ENCODE measurements at places on chromosomes 16 and 17. TPM values are rescaled to one million over a fixed set of nuclear protein-coding genes. Genes with fewer than 3 reads are reported as not detected.

The HOXB13 gene
- not detected for total RNA-seq

The TMC6 gene
- total RNA-seq = 1.0 TPM

The GID4 gene
- 12.6 TPM for total RNA-seq

The ANKRD13B gene
- 7.0 TPM for total RNA-seq

The CDH13 gene
- total RNA-seq = 11.6 TPM

The BOLA2 gene
- total RNA-seq = 13.9 TPM

The TEKT5 gene
- not detected for total RNA-seq

The ZNF785 gene
- 8.3 TPM for total RNA-seq

The NPIPA5 gene
- 5.4 TPM for total RNA-seq

The SMTNL2 gene
- 1.2 TPM for total RNA-seq

The KRT32 gene
- total RNA-seq = not detected

The PRAC1 gene
- not detected for total RNA-seq
